ENCODE measurements at places on chromosomes 2 and 18. TPM values are rescaled to one million over a fixed set of nuclear protein-coding genes. Genes with fewer than 3 reads are reported as not detected.
A peak's percentile ranks its signal among the peaks of the same experiment; 100 is the strongest.

EVX2 gene
- polyA plus RNA-seq = not detected

IL37 gene
- polyA plus RNA-seq = not detected

UGT1A1 gene
- 0.03 TPM for polyA plus RNA-seq

LRP2 gene
- 0.01 TPM for polyA plus RNA-seq

BOLL gene
- 0.08 TPM for polyA plus RNA-seq

BIN1 gene
- 4.3 TPM for polyA plus RNA-seq

PLB1 gene
- polyA plus RNA-seq = 0.82 TPM

CRACDL gene
- polyA plus RNA-seq = 7.4 TPM

SNRNP27 gene
- polyA plus RNA-seq = 97.8 TPM

ATAD2B gene
- polyA plus RNA-seq = 2.8 TPM

PROC gene
- polyA plus RNA-seq = not detected

TCF23 gene
- polyA plus RNA-seq = 0.04 TPM

DNAJC5G gene
- 0.11 TPM for polyA plus RNA-seq

DSG3 gene
- not detected for polyA plus RNA-seq

GRCh38 chr2:148653437-148653836 is 8.9 kb downstream of the EPC2 start:
- no peak for DNase-seq

DNA sequence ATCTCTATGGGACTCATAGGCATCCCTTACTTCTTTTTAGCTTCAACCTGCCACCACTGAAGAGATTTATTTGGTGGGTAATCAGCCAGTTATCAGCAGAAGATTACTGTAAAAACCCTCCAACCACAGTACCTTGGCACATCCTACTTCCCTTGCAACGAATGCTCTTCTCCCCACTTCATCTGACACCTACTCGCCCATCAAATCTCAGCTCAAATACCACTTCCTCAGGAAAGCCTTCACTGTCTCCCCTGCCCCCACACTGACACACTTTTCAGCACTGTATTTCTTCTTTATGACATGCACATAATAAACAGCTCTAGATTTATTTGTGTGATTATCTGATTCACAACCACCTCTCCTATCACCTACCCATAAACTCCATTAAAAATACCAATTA is 3.1 kb downstream of the KDSR start:
- DNase-seq = no peak

DNA sequence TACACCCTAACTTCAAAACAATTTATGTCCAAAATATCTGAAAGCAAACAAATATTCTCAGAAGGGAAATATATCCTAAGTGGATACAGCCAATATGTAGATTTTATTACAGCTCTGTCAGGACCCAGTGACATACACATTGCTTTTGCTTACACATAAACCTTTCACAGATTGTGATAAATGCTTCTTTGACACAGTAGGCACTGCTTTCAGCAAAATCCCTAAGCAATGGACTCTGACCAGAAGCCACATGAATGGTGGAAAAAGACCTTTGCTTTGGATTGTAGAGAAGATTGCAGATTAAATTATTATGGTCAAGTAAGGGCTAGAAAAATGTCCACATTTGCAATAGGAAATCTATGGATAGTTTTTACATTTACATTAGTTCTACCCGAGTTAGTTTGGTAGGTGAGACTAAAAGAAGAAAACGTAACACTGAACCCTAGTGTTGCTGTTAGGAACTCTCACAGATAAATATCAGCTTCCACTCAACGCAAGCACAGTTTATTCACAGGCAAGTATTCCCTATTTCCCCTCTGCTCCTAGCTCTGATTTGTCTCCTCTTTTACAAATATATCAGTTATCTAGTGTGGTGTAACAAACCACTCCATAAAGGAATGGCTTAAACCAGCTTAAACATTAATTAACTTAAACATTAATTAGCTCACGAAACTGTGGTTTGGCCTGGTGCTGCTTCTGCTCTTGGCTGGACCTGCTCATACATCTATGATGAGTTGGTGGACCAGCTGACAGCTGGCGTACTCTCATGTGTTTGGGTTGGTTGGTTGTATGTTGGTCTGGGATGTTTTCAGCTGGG is 23.6 kb upstream of the SERPINE2 start:
- no peak for DNase-seq

- DNase-seq = no peak
Measured at GRCh38 chr2:232997749-232998665, 15.0 kb downstream of the NGEF start.

DNA sequence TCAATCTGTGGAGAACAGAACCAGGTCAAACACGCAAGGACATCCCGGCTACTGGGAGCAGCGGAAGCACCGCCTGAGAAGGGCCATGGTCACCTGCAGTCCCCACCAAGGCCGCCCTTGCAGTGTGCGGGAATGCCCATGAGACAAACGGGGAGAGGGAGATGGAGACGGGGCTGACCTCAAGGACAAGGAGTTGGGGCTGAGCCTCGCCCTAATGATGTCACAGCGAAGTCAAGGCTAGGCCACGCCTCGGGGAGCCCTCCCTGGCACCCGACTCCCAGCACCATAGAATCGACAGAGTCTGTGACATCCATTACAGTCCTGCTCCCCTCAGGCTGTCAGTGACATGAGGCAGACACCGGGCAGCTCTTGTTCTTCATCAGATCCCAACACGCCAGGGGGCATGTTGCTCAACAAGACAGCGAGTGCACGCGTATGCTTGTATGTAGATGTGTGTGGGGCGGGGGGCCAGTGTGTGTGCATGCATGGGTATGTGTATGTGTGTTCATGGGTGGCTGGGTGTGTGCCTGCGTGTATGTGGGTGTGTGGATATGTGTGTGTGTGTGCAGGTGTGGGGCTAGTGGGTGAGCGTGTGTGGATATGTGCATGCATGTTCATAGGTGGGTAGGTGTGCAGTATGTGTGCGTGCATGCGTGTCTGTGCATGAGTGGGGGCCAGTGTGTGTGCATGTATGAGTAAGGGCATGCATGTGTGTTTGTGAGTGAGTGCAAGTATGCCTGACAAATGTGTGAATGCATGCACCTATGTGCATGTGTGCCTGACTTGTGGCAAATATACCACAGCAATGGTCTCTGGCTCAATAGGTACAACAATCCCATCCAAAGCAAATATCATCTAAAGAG is 57.0 kb downstream of the ANKMY1 start:
- no peak for DNase-seq

DNA sequence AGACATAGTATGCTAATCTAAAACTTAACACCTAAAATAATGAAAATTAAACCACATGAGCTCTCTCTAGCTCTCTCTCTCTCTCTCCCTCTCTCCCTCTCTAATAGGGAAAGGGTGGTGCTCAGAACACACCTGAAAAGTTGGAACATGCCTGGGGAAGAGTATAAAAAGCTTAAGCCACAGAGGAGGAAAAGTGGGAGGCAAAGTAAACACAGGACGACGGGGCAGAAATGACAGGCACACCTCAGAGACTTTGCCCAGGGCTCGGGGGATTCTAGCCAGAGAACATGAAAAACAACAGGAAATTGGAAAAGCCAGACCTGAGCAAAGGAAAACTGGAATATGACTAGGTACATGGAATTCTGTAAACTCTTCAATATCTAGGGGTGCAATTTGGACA is 666.1 kb downstream of the BCL11A start:
- DNase-seq = no peak

DNA sequence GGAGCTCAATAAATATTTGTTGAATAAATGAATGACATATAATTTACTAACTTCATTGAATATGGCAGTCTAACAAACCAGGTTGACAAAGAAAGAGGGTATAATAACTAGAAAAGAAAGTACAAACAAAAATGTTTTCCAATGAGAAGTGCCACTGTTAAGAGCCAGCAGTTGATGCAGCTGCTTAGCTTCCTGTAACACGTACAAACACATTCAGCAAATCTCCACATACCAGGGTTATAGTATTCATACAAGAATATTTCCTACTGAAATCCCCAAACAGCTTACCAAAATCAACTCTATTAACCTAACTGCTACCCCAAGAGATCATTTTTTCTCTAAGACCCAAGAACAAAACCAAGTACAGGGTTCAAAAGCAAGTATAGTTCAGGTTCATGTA is 77.7 kb downstream of the THADA start:
- no peak for DNase-seq

DNA sequence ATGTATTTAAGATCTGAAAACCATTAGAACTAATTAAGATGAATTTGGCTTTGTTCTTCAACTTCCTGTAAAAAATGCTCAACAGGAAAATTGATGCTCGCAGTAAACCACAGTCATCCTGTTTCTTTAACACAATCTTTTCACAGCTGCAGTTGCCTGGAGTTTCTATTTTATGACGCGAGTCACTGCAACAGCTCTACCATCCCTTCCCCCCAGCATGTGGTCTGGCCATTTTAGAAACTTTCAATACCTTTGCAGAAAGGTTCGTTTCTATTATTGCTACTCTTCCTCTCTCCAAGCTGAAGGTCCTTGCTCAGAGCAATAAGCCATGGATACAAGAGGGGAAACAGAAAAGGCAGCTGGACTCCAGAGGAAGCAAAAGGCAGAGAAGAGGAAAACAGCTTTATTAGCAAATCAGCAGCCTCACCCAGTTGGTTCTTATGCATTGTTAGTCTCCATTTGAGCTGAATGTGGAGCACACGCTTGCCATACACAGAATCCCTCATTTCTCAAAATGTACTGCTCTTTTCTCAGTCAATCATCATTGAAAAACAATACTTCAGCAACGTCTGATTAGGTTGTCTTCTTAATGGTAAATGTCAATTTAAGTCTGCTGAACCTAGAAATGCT is 3.9 kb downstream of the WIPF1 start:
- peak; percentile 42 for DNase-seq

DNA sequence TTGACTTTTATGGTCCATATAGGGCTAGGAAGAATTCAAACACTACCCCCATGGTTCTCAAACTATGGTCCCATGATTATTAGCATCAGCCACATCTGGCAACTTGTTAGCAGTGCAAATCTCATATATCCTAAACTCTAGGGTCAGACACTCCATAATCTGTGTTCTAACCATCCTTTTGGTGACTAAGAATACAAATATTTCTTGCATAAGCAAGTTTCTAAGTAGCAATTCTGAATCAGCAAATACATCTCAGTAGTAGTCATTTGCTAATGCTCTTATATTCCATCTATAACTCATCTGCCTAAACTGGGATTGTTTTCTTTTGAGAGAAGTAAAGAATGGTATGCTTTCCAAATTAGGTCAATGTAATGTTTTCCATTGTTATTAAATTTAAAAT is 447.3 kb downstream of the TMX3 start:
- DNase-seq = no peak

DNA sequence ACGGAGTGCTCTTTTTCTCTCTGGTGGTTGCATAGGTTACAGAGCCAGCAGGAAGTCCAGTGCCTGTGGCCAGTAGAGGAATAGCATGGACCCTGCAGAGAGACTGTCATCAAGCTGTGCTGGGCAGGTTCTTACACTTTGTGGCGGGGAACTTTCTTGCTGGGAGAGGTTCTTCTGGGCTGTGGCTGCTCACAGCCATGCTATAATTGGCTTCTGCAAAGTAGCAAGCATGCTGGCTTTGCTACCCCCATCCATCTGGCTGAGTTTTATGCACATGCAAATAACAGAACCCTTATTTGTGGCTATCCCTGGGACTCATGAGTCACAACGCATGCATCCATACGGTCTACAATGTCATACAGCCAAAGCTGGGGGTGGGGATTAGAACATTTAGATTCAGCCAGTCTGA is 68.9 kb downstream of the PLCL1 start:
- DNase-seq = peak; percentile 27

- no peak for DNase-seq
Measured at GRCh38 chr2:217316743-217317142, 456.9 kb upstream of the TNP1 start.

GRCh38 chr2:98802344-98802743 is 71.4 kb upstream of the MGAT4A start:
- DNase-seq = no peak

GRCh38 chr2:108825736-108826135 is 39.2 kb downstream of the CCDC138 start:
- no peak for DNase-seq

GRCh38 chr2:81495556-81495955 is 1191.0 kb upstream of the LRRTM1 start:
- no peak for DNase-seq

DNA sequence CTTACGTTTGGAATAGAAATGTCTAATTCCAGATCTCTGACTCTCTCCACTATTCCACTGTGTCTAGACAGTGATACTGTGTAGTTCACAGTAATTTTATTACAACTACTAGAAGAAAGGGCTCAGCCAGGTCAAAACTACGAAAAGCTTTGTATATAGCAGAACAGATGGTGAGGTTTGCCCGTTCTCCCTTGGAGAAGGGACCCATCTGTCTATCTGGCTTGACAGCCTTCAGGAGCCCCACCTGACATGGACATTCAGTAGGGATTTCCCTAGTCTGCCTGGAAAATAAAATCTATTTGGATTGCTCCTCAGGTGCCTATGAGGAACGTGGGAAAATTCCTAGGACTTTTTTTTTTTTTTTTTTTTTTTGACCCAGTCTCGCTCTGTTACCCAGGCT is 435.4 kb downstream of the NRXN1 start:
- no peak for DNase-seq

DNA sequence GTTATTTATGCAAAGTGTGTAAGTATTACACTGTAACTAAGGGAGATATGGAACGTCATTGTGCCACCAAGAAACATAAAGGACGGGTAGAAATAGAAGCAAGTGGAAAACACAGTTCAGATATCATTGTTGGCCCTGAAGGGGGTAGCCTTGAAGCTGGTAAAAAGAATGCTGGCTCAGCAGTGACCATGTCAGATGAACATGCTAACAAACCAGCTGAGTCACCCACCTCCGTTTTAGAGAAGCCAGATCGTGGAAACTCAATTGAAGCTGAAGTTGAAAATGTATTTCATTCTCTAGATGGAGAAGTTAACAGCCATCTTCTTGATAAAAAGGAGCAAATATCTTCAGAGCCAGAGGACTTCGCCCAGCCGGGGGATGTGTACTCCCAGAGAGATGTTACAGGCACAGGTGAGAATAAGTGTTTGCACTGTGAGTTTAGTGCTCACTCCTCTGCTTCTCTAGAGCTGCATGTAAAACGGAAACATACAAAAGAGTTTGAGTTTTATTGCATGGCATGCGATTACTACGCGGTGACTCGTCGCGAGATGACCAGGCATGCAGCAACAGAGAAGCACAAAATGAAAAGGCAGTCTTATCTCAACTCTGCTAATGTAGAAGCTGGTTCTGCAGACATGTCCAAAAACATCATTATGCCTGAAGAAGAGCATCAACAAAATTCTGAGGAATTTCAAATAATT is 36.1 kb downstream of the ZNF407 start:
- DNase-seq = no peak

GRCh38 chr2:148593421-148593820 is 51.1 kb upstream of the EPC2 start:
- no peak for DNase-seq
